ENCODE measurements at places on chromosomes 13 and 19. TPM values are rescaled to one million over a fixed set of nuclear protein-coding genes. Genes with fewer than 3 reads are reported as not detected.

The RANBP3 gene
- 72.2 TPM for polyA plus RNA-seq

DNA sequence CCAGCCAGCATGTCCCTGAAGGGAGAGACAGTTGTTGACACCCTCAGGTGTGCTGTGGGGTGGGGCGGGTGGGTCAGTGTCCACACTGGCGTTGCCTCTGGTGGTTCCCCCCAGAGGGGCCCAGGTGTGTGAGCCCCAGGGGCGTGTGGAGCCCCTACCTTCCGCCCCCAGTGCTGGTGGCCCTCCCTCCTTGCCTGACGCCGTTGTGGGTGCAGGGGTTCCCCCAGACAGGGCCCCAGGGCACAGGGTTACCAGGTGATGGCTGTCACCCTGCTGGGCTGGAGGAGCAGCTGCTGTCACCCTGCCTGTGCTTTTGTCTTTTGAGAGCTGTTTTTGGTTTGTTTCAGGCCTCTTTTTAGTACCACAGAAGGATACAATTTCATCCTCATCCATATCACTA, 27.2 kb downstream of the ATP4B start:
- DNase-seq = no peak

DNA sequence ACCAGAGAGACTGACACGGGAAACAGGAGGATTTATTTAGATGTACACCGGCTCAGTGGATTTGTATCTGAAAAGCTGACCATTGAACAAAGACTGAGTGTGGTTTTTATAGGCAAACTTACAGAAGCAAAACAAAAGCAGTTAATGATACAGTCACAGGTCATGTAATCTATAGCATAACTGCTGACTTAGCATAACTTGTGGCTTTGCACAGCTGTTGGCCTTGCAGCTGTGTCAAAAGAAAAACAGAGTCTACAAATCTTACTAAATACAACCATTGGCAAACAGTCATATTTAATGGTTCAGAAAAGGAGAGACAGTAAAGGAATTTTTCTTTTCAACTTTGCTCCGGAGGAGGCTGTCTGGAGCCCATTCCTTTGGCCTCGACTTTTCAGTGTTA, 2.3 kb upstream of the ILF3 start:
- no peak for DNase-seq

- no peak for DNase-seq
Measured at GRCh38 chr13:77915686-77916085, 2.9 kb downstream of the EDNRB start.

All from left kidney (tissue), 8 donors.